ENCODE measurements at places on chromosomes 16 and 17. TPM values are rescaled to one million over a fixed set of nuclear protein-coding genes. Genes with fewer than 3 reads are reported as not detected.

Gene MT1A
- 1.7 TPM for total RNA-seq

Gene CD300LG
- 6.8 TPM for total RNA-seq

Gene EIF1
- 247 TPM for total RNA-seq

Gene PLD6
- 13.7 TPM for total RNA-seq

DNA sequence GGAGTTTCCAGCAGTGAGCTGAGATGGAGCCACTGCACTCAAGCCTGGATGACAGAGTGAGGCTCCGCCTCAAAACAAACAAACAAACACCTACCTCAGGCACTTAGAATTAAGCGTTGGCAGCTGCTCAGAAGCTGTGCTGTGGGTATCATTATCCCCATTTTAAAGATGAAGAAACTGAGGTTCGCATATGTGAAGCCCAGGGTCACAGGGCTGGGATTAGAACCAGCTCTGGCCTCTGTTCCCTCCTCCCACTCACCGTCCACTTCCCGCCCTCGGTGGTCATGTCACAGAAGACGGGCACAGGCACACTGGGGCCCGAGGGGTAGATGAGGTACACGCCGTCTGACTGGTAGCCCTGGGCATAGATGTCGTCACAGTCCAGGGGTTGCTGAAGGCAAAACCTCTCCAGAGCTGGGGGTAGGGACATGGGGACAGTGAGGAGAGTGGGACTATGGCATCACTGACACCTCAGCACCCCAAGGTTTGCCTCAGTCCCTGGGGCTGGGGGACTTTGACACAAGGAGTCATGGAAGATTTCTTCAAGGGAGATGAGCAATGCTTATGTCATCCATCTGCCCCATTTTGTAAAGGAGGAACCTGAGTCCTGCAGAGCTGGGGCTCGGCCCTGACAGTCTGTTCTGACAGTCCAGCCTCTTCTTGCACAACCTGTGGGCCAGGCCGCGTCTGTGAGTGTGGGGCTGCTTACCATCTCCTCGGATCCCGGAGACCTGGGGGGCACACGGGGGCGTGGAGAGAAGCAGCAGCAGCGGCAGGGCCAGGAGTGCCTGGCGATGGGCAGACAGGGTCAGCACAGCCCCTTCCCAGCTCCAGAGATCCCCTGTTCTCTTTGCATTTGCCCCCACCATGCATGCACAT lies 700 bp downstream of the MFAP4 start:
- no peak for DNase-seq

GRCh38 chr16:82639666-82640336 lies 13.0 kb downstream of the CDH13 start:
- no peak for DNase-seq

DNA sequence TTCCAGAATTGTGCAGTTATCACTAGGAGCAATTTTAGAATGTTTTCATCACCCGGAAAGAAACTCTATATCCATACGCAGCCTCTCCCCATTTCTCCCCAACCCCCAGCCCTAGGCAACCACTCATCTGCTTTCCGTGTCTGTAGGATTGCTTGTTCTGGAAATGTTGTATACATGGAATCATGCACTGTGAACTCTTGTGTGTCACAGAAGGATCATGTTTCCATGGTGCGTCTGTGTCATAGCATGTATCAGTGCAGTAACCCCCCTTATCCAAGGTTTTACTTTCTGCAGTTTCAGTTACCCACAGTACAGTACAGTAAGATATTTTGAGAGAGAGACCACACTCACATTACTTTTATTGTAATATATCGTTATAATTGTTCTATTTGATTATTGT lies 299.4 kb downstream of the CPPED1 start:
- no peak for DNase-seq

DNA sequence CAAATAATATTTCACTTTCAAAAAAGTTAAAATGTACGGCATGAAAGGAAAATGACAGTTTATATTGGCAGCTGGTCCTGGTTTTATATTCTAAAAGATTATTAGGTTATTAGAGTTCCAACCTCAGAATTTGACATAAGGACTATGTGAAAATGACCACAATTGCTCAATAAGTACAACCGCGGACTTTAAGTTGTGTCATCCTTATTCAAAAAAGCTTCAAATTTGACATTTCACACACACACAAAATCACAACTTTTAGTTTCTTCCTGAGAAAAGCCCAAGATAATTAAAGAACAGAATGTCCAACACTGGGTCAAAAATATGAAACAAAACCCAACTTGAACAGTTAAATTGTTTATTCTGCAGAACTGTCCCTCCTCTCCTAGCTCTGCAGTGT lies 133.2 kb upstream of the AXIN2 start:
- DNase-seq: no peak

GRCh38 chr17:63505341-63505740 lies 17.8 kb upstream of the KCNH6 start:
- DNase-seq: no peak

- DNase-seq: no peak
Measured at GRCh38 chr17:29848737-29849136, 81.3 kb downstream of the SSH2 start.

GRCh38 chr17:44965481-44966234 lies 2.4 kb downstream of the C1QL1 start:
- no peak for DNase-seq

DNA sequence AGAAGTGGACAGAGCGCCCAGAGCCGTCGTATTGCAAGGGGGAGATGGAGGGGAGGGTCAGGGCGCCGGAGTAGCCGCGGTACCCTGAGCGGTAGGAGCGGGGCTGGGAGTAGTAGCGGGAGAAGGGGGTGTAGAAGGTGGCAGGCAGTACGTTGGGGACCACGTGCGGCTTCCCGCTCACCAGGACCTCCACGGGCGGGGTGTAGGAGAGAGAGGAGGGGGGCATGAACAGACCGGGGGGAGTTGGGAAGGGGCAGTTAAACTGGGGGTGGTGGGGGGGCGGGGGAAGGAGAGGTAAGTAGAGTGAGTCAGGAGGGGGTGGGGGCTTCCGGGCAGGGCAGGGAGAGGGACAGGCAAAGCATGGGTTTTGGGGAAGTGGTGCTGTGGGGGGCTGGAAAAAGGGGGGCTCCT lies 16.8 kb downstream of the ST6GALNAC2 start:
- DNase-seq: no peak

Data from esophagus muscularis mucosa (tissue), 4 donors.